ENCODE measurements at places on chromosomes 13 and 19. TPM values are rescaled to one million over a fixed set of nuclear protein-coding genes. Genes with fewer than 3 reads are reported as not detected.

SCGB2B2 gene
- total RNA-seq = 0.07 TPM

CYP2A6 gene
- total RNA-seq = not detected

IGFL1 gene
- total RNA-seq = not detected

GPR183 gene
- total RNA-seq = not detected

FBXO17 gene
- total RNA-seq = 24.1 TPM

IRGC gene
- total RNA-seq = not detected

RNF17 gene
- total RNA-seq = not detected

All from thoracic aorta endothelial cell (primary cell).